ENCODE measurements at places on chromosomes 12 and 14. TPM values are rescaled to one million over a fixed set of nuclear protein-coding genes. Genes with fewer than 3 reads are reported as not detected.

The SYNDIG1L gene
- total RNA-seq, result not detected

The STON2 gene
- total RNA-seq, result not detected

GRCh38 chr12:46332260-46332659, 40.3 kb downstream of the SLC38A2 start:
- H3K27me3 ChIP-seq, result no peaks in the 10 kb centered on the region
- H3K4me3 ChIP-seq, result no peak overlapping the region
- no peak for DNase-seq
- no peaks in the 10 kb centered on the region for H3K36me3 ChIP-seq
- no peak overlapping the region for H3K27ac ChIP-seq

DNA sequence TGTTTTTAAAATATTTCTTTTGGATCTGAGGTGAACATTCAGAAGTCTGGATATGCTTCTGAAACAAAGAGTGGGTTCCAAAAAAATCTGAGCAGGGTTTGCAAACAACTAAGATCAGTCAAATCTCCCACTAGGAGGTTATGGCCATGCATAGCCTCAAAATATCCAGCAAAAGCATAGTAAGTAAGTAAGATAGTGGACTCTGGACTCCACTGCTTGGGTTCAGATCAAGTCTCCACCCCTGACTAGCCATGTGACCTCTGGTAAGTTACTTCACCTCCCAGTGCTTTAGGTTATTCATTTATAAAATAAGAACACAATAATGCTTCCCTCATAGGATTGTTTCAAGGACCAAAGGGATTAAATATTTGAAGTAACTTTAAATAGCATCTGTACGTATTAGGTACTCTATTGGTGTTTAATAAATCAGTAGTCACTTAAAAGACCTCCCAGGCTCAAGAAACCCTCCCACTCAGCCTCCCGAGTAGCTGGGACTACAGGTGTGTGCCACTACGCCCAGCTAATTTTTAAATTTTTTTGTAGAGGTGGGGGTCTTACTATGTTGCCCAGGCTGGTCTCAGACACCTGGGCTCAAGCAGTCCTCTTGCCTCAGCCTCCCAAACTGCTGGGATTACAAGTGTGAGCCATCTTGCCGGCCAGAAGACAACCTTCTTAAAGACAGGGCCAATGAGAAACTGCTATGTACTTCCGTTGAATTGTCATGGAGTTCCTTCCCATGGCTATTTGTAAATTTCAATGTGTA, 95.7 kb upstream of the SOX5 start:
- H3K4me3 ChIP-seq, result no peak overlapping the region
- H3K36me3 ChIP-seq, result no peaks in the 10 kb centered on the region
- H3K27me3 ChIP-seq, result peaks cover 2% of the 10 kb centered on the region
- H3K4me1 ChIP-seq, result peaks cover 11% of the 10 kb centered on the region

DNA sequence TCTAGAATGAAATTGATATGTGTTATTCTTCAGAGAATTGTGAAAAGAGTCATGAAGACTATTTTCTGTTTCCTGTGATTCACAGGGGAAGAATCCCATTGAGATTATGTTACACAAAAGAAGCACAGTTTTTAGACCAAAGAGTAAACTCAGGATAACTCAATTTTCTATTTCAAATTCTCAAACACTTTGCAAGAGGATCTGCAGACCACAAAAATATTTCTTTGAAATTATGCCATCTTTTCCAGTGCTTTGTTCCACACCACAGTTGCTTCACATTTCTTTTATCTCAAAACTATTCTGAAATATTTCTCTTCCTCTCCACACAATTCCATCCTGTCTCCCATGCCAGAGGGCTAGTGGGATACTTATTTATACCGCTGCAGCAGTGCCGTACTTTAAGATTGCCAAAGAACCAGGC, 188.9 kb upstream of the FOXG1 start:
- H3K27ac ChIP-seq, result peak overlapping the region; percentile 21
- peak; percentile 12 for DNase-seq

DNA sequence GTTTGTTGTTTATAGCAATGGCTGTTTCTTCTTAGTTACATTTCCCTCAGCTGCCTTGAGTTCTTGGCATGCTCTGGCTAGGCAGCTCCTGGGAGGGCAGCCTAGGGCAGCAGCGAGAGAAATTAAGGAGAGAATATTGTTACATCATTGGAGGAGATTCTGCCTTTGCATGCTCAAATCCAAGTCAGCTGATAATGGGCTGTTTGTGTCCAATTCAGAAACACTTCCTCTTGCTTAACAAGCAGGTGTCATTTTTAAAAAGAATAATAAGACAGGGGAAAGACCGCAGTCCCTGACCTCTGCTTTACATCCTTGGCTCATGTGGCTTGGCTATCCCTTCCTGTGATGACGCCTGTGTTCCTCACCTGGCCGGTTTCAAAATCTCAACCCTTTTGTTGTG, 76.9 kb downstream of the ESR2 start:
- no peak for DNase-seq
- H3K36me3 ChIP-seq, result peaks cover 15% of the 10 kb centered on the region

- DNase-seq, result peak; percentile 85
- H3K36me3 ChIP-seq, result no peaks in the 10 kb centered on the region
- peaks cover 2% of the 10 kb centered on the region for H3K27me3 ChIP-seq
- no peak overlapping the region for H3K27ac ChIP-seq
- peak overlapping the region; percentile 28 for H3K4me3 ChIP-seq
- H3K4me1 ChIP-seq, result peaks cover 30% of the 10 kb centered on the region
Observed at GRCh38 chr12:77229640-77230442, 164.5 kb upstream of the E2F7 start.

- H3K4me1 ChIP-seq, result peaks cover 14% of the 10 kb centered on the region
- DNase-seq, result no peak
- peak overlapping the region; percentile 82 for H3K4me3 ChIP-seq
- peaks cover 24% of the 10 kb centered on the region for H3K36me3 ChIP-seq
Observed at GRCh38 chr12:49567302-49567610, 686 bp downstream of the MCRS1 start.

- no peak overlapping the region for H3K4me3 ChIP-seq
- no peaks in the 10 kb centered on the region for H3K27me3 ChIP-seq
- H3K27ac ChIP-seq, result no peak overlapping the region
Observed at GRCh38 chr14:60251877-60252276, 2.9 kb downstream of the PPM1A start.

DNA sequence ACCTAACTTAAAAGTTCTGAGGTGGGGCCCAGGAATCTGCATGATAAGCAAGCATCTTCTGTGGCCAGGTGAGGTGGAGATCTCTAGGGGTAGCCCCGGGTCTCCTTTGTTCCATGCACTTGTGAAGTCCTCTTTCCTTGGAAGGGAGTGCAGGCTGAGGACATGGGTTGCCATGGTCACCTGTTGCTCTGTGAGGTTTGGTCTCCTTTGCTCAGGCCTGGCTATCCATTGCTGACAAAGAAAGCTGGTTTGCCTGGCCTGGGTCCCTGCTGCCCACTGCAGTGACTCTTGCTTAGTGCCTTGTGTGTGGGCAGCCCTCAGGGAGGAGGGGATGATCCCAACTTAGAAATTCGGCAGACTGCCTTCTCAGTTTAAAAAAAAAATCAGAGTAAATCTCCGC, 11.1 kb downstream of the NRXN3 start:
- H3K36me3 ChIP-seq, result no peaks in the 10 kb centered on the region
- no peaks in the 10 kb centered on the region for H3K4me1 ChIP-seq
- DNase-seq, result no peak
- no peak overlapping the region for H3K27ac ChIP-seq
- no peaks in the 10 kb centered on the region for H3K27me3 ChIP-seq

GRCh38 chr14:47966076-47966810, 290.8 kb upstream of the MDGA2 start:
- H3K27ac ChIP-seq, result no peak overlapping the region
- H3K4me3 ChIP-seq, result no peak overlapping the region
- DNase-seq, result no peak
- H3K4me1 ChIP-seq, result no peaks in the 10 kb centered on the region
- no peaks in the 10 kb centered on the region for H3K36me3 ChIP-seq

DNA sequence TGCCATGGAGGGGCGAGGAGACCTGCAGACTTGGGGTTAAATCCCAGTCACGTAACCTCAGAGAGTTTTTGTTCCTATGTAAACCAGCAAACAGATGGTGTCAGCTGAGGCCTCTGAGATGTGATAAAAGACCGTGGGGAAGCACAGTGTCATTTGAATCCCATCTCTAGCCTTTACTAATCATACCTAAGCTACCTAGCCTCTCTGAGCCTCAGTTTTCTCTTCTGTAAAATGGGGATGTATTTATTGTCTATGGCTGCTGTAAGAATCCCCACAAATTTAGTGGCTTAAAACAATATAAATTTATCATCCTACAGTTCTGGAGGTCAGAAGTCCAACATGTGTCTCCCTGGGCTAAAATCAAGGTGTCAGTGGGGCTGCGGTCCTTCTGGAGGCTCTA, 33.9 kb downstream of the FOXN4 start:
- no peak overlapping the region for H3K4me3 ChIP-seq
- no peak overlapping the region for H3K27ac ChIP-seq
- H3K4me1 ChIP-seq, result no peaks in the 10 kb centered on the region
- H3K27me3 ChIP-seq, result no peaks in the 10 kb centered on the region
- no peak for DNase-seq

DNA sequence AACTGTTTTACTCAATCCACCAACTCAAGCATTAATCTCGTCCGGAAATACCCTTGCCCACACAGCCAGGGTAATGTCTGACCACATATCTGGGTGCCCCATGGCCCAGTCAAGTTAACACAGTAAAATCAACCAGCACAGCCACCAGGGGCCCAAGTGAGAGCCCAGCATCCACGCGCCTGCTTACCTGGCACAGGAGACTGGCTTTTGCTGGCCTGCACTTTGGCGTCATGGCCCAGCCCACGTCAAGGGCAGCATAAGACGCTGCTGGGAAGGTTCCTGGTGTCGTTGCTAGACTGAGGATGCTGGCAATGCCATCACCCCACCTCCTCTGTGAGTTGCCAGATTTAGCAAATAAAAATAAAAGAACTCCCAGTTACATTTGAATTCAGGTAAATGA, 53.6 kb upstream of the BCL11B start:
- H3K4me1 ChIP-seq, result no peaks in the 10 kb centered on the region
- no peak for DNase-seq
- H3K36me3 ChIP-seq, result no peaks in the 10 kb centered on the region
- no peaks in the 10 kb centered on the region for H3K27me3 ChIP-seq
- H3K27ac ChIP-seq, result no peak overlapping the region

All from endothelial cell of umbilical vein (primary cell).